Activated CD8-positive, alpha-beta memory T cell treated with anti-CD3 and anti-CD28 coated beads for 4 hours (primary cell): ENCODE measurements at places on chromosomes 12 and 14.

GRCh38 chr12:78739653-78740052, 124.9 kb upstream of the SYT1 start:
- no peak for DNase-seq

DNA sequence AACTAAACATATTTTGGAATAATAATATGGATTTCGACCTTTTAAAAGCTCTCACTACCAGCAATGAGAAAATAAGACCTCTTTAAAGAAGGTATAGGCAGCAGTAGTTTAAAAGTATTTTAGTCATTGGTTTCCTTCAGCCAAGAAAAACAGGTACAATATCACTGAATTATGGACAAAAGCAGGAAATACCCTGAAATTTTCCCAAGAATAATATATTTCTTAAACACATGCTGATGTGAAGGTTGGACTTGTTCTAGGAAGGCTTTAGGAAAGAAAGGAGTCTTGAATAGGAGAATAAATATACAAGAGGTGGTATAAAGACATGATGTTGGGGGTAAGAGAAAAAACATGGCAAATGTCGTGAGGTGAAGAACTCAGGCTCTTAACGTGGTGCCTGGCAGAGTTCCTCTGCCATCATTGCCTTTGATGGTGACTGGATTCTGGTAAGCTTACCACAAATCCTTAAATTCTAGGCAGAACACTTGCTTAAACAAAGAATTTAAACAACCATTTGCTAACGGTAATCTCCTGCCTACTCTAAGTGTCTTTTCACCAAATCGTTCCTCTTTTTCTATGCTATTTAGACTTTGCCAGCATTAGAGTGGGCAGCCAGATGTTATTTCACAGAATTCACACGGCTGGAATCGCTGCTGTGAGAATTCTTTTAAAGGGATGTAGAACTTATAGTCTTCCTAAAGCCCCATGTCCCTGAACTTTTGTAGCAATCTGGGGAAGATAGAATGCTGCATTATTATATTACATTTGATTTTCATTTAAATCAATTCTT, 11.9 kb upstream of the NUDT4 start:
- DNase-seq = no peak

GRCh38 chr14:22748631-22749068, 17.8 kb upstream of the OXA1L start:
- no peak for DNase-seq

DNA sequence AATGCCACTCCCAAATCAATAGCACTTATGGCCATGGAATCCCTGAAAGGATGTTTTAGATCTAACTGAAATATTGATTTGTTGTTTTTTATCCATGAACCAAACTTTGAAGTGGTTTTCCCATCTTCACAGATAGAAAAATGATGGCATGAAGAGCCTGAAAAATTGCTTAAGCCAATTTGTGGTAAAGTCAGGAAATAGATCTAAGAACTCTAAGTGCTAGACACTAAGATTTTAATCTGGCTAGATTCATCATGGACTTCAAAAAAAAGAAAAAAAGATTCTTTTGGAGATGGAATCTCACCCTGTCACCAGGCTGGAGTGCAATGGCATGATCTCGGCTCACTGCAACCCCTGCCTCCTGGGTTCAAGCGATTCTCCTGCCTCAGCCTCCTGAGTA, 45.0 kb upstream of the STRN3 start:
- no peak for DNase-seq

GRCh38 chr14:72549026-72549425, 344.9 kb downstream of the DPF3 start:
- DNase-seq = no peak

DNA sequence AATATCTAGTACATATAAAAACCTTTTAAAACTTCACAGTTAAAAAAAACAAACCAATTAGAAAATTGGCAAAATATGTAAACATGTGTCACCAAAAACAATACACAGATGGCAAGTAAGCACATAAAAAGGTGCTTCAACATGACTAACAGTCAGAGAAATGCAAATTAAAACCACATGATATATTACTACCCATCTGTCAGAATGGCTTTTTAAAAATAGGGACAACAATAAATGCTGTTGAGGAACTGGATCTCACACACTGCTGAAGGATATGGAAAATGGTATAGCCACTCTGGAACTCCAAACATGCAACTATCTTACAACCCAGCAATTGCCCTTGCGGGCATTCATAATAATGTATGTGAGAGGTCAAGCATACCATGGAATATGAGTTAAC, 1153.6 kb downstream of the FLRT2 start:
- DNase-seq = no peak
